ENCODE measurements at places on chromosomes 7 and 10.

DNA sequence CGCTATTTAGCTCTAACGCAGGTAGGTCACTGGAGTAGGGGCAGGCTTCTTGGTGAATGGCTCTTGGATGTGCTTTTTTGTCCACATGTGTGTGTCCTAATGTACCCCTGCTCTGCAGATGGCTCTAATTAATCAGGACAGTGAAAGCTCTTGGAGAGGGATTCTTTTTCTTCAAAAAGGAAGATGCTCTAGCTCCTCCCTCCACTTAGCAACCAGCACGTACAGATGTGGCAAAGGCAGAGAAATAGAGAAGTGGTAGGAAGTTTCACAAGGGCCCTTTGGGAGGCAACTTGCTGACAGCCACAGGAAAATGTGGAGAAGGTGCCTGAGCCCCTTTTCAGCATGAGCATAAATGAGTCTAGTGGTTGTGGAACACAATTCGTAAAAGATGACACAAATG, 221.7 kb downstream of the PLXNA4 start:
- no peak for DNase-seq

- DNase-seq = no peak
These were observed 126.3 kb downstream of the COL26A1 start for GRCh38 chr7:101488826-101489572.

DNA sequence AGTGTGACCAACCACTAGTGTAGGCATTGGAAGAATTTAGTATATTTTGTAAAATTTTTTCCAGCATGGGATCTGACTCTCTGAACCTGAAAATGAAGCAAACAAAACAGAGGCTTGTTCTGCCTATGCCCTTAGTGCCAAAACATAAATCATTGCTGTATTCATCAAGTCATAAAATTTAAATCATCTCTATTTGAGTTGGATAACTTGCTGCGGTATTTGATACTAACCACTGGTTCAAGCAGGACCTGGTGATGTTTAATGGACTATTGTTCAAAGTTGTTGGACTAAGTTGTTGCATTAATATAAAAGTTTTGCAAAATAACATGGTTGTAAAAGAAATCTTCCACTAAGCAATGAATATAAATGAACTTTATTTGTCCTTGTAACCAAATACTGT, 19.8 kb upstream of the RPA3 start:
- DNase-seq = no peak

- no peak for DNase-seq
These were observed 76.6 kb upstream of the PFKP start for GRCh38 chr10:2990764-2991163.

DNA sequence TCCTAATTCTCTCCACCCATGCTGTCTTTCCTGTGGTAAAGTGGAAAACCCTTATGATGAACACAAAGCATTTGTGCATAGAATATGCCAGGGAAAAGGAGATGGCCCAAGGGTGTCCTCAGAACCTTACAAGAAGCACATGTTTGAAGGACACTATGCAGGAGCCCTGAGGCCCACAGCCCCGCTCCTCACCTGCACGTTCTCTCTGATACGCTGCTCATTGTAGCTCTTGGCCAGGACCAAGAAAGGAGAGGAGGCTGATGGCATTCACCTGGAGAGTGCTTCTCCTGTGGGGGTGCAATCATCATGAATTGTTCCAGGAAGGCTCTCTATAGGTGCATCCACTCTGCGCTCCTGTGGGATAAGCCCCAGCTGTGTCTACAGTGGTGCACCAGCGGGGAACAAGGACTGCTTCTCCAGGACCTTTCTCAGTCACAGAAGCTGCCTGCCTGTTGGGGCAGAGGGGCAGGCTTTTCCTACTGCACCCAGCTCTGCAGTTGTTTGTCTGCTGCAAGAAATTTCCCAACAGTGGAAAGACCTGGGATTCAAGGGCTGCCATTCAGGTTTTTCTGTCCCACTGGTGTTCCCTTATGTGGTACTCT, 19.9 kb downstream of the AKR1C2 start:
- no peak for DNase-seq

DNA sequence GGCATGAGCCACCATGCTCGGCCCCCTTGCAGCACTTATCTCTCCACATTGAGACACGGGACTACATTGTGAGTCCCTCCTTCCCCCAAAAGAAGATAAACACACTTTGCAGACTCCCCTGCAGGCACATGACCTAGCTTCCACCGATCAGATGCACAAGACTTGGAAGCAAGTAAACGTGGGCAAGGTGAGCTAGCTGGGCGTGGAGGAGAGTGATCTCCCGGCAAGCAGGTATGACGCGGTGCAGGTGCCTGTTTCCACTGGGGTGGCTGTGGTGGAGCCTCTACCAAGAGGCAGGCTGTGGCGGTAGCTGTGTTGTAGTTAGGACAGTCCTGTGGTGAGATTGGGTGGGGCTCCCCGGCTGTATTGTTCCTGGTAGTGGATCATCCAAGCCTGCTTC, 7.7 kb upstream of the COMTD1 start:
- no peak for DNase-seq
